Thoracic aorta endothelial cell (primary cell): ENCODE measurements at places on chromosomes 5 and 9. TPM values are rescaled to one million over a fixed set of nuclear protein-coding genes. Genes with fewer than 3 reads are reported as not detected.

HAVCR2 gene
- total RNA-seq, result under 0.01 and 0.07 TPM in 2 replicates

FBN2 gene
- total RNA-seq, result 7.7 and 208 TPM in 2 replicates

CCL27 gene
- total RNA-seq, result not detected in 2 replicates

F12 gene
- 1.7 and 1.9 TPM in 2 replicates for total RNA-seq

HAPLN1 gene
- 0.13 and 0.29 TPM in 2 replicates for total RNA-seq

ARL14EPL gene
- total RNA-seq, result 0.07 and 0.27 TPM in 2 replicates

TAS2R1 gene
- total RNA-seq, result not detected in 2 replicates

SH3TC2 gene
- total RNA-seq, result 8.8 and 9.0 TPM in 2 replicates

OTP gene
- not detected in 2 replicates for total RNA-seq

KLHL3 gene
- 18.3 and 29.7 TPM in 2 replicates for total RNA-seq

MLANA gene
- total RNA-seq, result not detected in 2 replicates

CEP120 gene
- 21.4 and 25.4 TPM in 2 replicates for total RNA-seq
